Non-pigmented ciliary epithelial cell (primary cell): ENCODE measurements at places on chromosomes 2 and 18.

- no peak for DNase-seq
Observed at GRCh38 chr2:181992776-181993175, 7.1 kb downstream of the PPP1R1C start.

DNA sequence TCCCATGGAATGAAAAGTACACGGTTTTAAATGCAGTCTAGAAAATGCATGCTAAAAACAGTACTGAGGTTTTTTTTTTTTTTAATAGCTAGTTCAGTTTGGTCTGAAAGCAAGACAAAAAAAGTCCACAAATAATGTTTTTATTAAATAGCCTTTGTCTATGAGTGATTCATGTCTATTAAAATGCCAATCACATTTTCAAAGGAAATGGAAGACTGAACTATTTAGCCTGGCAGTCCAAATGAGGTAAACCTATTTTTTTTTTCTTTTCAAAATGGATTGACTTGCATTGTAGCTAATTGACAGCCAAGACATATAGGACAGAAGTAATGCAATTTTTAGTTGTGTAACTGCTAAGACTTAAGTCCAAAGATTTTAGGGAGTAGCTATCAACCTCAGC is 90.3 kb downstream of the LRP1B start:
- no peak for DNase-seq

- no peak for DNase-seq
Observed at GRCh38 chr2:205293559-205293958, 388.7 kb upstream of the NRP2 start.

- no peak for DNase-seq
Observed at GRCh38 chr2:80151651-80152050, 152.9 kb downstream of the LRRTM1 start.
